Right cardiac atrium (tissue), 5 donors: ENCODE measurements at places on chromosomes 12 and 14. TPM values are rescaled to one million over a fixed set of nuclear protein-coding genes. Genes with fewer than 3 reads are reported as not detected.

The ADCY4 gene
- total RNA-seq = 45.3 TPM

The CARMIL3 gene
- total RNA-seq = 0.17 TPM

The WNT1 gene
- not detected for total RNA-seq

The PZP gene
- 0.74 TPM for total RNA-seq

The CACNA1C gene
- total RNA-seq = 111 TPM

The HOXC13 gene
- not detected for total RNA-seq

The TAS2R9 gene
- total RNA-seq = not detected

The CYP46A1 gene
- total RNA-seq = 9.2 TPM

The ITGA5 gene
- total RNA-seq = 58.1 TPM

GRCh38 chr14:95871531-95871930 lies 5.1 kb upstream of the TUNAR start:
- no peak for DNase-seq

- DNase-seq = no peak
Observed at GRCh38 chr12:127257366-127257935, 1009.5 kb upstream of the TMEM132C start.

- no peak for DNase-seq
Observed at GRCh38 chr12:116155383-116155782, 122.1 kb downstream of the MED13L start.

DNA sequence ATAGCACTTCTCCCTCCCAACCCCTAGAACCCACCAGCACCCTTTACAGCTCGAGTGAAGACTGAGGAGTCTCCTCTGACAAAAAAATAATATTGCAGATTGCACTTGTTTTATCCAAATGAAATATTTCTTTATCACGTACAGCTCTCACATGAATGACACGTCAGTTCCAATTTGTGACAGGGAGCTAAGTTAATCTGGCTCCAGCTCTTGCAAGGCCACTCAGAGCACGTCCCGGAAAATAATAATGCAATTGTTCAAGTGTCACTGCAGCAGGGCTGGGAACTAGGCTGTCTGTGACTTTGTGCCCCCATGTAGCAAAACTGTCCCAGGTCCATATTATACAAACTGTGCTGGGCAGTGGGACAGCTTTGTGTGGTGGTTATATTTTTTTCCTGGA lies 539.6 kb downstream of the VRK1 start:
- no peak for DNase-seq

- DNase-seq = no peak
Observed at GRCh38 chr14:94114589-94115057, 4.1 kb downstream of the IFI27 start.

DNA sequence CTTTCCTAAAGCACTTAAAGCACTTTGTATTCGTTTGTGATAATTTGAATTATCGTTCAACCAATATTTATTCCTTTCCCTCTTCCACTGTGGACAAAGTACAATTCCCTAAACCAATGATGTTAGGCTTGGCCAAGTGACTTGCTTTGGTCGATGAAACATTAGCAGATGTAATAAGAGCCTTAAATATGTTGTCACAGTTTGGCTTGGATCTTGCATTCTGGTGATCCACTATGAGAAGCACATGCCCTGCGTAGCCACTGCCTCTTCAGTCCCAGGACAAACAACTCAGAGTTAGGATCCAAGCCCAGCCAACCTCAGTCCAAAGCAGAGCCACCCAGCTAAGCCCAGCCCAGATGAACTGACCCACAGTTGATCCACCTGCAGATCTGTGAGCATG lies 8.4 kb upstream of the C12orf75 start:
- DNase-seq = no peak

GRCh38 chr12:74446466-74446865 lies 91.2 kb upstream of the ATXN7L3B start:
- DNase-seq = no peak

DNA sequence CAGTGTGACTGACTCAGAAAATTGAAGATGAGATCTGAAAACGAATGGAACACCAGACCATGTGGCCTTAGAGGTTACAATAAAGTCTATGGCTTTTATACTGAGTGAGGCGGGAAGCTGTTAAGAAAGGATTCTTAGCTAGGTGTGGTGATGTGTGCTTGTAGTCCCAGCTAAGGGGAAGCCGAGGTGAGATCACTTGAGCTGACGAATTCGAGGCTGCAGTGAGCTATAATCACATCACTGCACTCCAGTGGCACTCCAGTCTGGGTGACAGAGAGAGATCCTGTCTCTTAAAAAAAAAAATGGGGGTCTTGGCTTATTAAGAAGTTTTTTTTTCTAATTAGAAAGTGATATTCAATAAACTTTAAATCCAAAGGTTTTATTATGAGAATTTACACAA lies 678.6 kb downstream of the TMTC2 start:
- DNase-seq = no peak

DNA sequence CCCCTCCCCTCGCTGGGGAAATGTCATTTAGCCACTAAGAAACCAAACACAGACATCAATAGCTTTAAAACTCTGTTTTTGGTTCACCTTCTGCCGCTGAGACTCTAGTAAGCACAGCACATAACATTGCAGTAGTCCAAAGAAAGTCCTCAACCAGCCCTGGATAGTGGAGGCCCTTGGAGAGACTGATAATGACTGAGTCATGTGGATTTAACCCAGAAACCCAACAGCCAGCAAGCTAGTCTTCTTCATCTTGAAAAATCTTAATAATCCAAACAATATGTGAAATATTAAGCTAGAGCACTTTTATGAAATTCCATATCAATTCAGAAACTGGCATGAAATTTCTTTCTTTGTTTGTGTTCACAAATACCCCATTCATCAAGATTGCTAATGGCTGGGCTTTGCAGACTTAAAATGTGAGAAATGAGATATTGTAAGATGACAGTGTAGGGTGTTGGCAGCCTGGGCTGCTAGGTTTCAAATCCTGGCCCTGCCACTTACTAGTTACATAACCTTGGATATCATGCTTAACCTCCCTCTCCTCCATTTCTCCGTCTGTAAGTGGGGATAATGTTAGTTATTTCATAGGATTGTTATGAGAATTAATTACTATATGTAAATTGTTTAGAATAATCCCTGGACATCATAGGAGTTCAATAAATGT lies 40.1 kb downstream of the RERG start:
- peak; percentile 66 for DNase-seq

- DNase-seq = no peak
Observed at GRCh38 chr12:1001507-1001906, 10.5 kb downstream of the ERC1 start.

GRCh38 chr12:56029666-56030293 lies 8.9 kb downstream of the IKZF4 start:
- no peak for DNase-seq

DNA sequence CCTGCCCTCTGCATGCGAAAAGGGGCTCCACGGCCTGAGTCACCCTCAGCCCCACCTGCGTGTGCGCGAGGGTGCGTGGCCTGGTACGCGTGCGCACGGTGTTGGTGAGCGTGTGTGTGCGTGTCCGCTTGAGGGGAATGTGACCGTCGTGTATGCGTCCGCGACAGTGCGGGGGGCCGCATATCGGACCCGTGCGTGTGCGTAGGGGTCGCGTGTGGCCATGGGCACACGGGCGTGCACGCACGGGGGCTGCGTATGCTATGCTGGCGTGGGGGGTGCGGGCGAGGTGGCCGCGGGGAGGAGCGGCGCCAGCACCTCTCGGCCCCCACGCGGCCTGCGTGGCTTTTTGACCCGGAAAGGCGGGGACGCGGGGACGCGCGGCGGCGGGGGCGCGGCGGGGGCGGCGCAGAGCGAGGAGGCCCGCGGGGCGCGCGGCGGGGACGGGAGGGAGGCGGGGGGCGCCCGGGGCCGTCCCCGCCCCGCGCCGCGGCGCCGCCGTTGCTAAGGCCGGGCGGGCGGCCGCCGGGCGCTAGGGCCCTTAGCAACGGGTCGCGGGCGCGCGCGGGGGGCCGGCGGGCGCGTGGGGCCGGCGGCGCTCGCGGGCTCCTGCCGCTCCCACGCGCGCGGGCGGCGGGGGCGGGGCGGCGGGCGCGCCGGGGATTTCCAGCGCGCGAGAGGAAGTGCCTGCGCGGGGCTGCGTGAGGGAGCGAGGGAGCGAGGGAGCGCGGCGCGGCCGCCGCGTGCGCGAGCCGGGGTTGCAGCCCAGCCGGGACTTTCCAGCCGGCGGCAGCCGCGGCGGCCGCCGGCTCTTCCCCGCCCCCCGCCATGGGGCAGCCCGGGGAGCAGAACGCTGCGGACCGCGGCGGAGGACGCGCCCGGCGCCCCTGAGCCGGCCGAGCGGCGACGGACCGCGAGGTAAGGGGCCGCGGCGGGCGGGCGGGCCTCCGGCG lies at the start of gene TRAF3:
TRAF3 (plus strand) TSS at position 689 of the 950 bp plus-strand sequence. CDS start 92,753 bp downstream, outside the sequence.
- DNase-seq = peak; percentile 91

- DNase-seq = no peak
Observed at GRCh38 chr14:100629696-100630095, 42.5 kb upstream of the BEGAIN start.

GRCh38 chr12:43841253-43841652 lies 5.4 kb downstream of the TMEM117 start:
- no peak for DNase-seq

GRCh38 chr12:55745361-55746173 lies 2.6 kb downstream of the GDF11 start:
- DNase-seq = peak; percentile 83

GRCh38 chr14:99609245-99610170 lies 5.5 kb upstream of the CCDC85C start:
- peak; percentile 29 for DNase-seq
